Activated naive CD8-positive, alpha-beta T cell treated with anti-CD3 and anti-CD28 coated beads, Interleukin-2, amount 10 ng/mL, durations not matched to agents 7 days and 5 days (primary cell): ENCODE measurements at places on chromosomes 2 and 18. TPM values are rescaled to one million over a fixed set of nuclear protein-coding genes. Genes with fewer than 3 reads are reported as not detected.
A peak's percentile ranks its signal among the peaks of the same experiment; 100 is the strongest.

CLK1 gene
- total RNA-seq, result 204 TPM

- H3K4me1 ChIP-seq, result no peaks in the 10 kb centered on the region
- H3K27ac ChIP-seq, result no peak overlapping the region
- DNase-seq, result no peak
- H3K27me3 ChIP-seq, result peaks cover 8% of the 10 kb centered on the region
- no peak overlapping the region for H3K4me3 ChIP-seq
- no peaks in the 10 kb centered on the region for H3K36me3 ChIP-seq
These were observed 348.1 kb downstream of the TGIF1 start for GRCh38 chr18:3798032-3798431.

- no peak overlapping the region for H3K27ac ChIP-seq
- H3K4me1 ChIP-seq, result no peaks in the 10 kb centered on the region
These were observed 145.4 kb downstream of the MTX2 start for GRCh38 chr2:176414641-176415040.

- no peak overlapping the region for H3K27ac ChIP-seq
- peaks cover 10% of the 10 kb centered on the region for H3K27me3 ChIP-seq
- H3K36me3 ChIP-seq, result no peaks in the 10 kb centered on the region
- no peak overlapping the region for H3K4me3 ChIP-seq
- H3K4me1 ChIP-seq, result peaks cover 10% of the 10 kb centered on the region
- no peak for DNase-seq
These were observed 277.5 kb downstream of the AFF3 start for GRCh38 chr2:99864561-99865553.

GRCh38 chr2:98637401-98638147, 29.2 kb downstream of the UNC50 start:
- no peak for DNase-seq
- H3K27me3 ChIP-seq, result no peaks in the 10 kb centered on the region
- peaks cover 38% of the 10 kb centered on the region for H3K36me3 ChIP-seq
- H3K27ac ChIP-seq, result peak overlapping the region; percentile 89
- peak overlapping the region; percentile 80 for H3K4me3 ChIP-seq
- H3K4me1 ChIP-seq, result peaks cover 32% of the 10 kb centered on the region

DNA sequence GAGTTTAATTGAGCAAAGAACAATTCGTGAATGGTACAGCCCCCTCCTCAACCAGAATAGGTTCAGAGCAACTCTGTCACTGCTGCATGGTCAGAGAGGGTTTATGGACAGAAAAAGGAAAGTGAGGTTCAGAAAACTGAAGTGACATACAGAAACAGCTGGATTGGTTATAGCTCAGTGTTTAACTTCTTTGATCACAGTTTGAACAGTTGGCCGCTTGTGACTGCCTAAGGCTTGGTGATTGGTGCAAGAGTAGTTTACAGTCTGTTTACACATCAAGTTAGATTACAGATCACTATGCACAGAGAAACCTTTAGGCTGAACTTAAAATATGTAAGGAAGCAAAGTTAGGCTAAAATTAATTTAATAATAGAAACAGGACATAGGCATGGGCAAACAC, 459.2 kb downstream of the KCNJ3 start:
- H3K36me3 ChIP-seq, result no peaks in the 10 kb centered on the region
- DNase-seq, result no peak
- no peaks in the 10 kb centered on the region for H3K27me3 ChIP-seq
- H3K27ac ChIP-seq, result no peak overlapping the region

SP140L gene
- 115 TPM for total RNA-seq

DNA sequence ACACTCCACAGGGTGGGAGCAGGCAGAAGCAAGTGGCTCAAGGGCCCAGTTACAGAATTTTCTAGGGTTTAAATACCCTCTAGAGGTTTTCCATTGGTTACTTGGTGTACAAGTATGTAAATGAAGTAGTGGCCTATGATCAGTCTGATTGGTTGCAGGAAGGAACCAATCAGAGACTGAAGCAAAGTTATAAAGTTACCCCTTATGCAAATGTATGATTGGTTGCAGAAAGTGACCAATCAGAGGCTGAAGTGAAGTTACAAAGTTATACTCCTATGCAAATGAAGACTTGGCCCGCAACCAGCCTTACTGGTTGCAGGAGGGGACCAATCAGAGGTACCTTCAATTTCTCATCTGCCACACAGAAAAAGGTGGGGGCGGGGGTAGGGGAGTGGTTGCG, 154.6 kb downstream of the INO80D start:
- no peak overlapping the region for H3K27ac ChIP-seq
- H3K27me3 ChIP-seq, result peaks cover 24% of the 10 kb centered on the region
- H3K36me3 ChIP-seq, result no peaks in the 10 kb centered on the region
- no peak for DNase-seq
- no peak overlapping the region for H3K4me3 ChIP-seq
- H3K4me1 ChIP-seq, result no peaks in the 10 kb centered on the region

TFPI gene
- total RNA-seq, result not detected

DNA sequence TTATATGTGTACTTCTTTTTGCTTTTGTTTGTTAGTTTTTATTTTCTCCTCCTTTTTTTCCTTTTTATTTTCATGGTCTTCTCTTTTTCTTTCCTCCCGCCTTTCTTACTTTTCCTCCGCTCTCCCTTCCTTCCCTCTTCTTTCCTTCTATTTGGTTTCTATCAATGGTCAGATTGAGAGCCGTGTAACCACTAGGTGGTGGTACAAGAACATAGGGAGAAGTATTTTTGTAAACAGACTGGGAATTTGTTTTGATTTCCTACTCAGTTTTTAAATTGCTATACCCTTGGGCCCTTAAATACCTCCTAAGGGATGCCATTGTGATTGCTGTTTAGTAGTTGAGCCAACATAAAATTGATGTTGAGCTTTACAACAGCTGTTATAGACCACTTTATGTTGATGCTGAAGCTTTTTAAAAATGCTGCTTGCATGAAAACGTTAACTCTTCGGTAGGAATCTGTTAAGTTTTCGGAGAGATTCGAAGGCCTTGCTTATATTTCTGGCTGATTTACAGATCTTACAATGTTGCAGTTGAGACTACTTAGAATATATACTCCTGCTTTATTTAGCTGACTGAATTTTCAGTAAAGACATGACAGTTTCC, 124.2 kb downstream of the UBE2E3 start:
- H3K27ac ChIP-seq, result no peak overlapping the region
- DNase-seq, result no peak
- peaks cover 5% of the 10 kb centered on the region for H3K36me3 ChIP-seq

CDH19 gene
- not detected for total RNA-seq

GRCh38 chr2:101371636-101372035, 15.7 kb downstream of the CREG2 start:
- no peak for DNase-seq
- H3K36me3 ChIP-seq, result no peaks in the 10 kb centered on the region
- H3K4me3 ChIP-seq, result no peak overlapping the region
- H3K27me3 ChIP-seq, result peaks cover 3% of the 10 kb centered on the region

DNA sequence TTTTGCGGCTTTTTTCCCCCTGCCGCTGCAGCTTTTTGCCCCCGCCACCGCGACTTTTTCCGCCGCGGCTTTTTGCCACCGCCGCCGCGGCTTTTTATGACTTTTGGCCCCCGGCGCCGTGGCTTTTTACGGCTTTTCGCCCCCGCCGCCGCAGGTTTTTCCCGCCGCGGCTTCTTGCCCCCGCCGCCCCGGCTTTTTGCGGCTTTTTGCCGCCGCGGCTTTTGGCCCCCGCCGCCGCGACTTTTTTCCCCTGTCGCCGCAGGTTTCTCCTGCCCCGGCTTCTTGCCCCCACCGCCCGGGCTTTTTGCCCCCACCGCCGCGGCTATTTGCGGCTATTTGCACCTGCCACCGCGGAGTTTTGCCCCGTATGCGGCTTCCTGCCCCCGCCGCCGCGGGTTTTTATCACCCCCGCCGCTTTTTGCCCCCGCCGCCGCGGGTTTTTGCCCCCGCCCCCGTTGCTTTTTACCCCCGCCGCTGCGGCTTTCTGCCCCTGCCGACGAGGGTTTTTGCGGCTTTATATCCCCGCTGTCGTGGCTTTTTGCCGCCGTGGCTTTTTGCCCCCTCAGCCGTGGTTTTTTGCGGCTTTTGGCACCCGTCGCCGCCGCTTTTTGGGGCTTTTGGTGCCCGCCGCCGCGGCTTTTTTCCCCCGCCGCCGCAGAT, 2750.9 kb downstream of the RPIA start:
- H3K4me1 ChIP-seq, result no peaks in the 10 kb centered on the region
- H3K27ac ChIP-seq, result no peak overlapping the region
- H3K27me3 ChIP-seq, result peaks cover 13% of the 10 kb centered on the region
- DNase-seq, result peak; percentile 42
- no peak overlapping the region for H3K4me3 ChIP-seq
- peaks cover 2% of the 10 kb centered on the region for H3K36me3 ChIP-seq

GRCh38 chr2:28736034-28736433, 15.6 kb upstream of the PPP1CB start:
- H3K4me1 ChIP-seq, result peaks cover 5% of the 10 kb centered on the region
- H3K36me3 ChIP-seq, result peaks cover 9% of the 10 kb centered on the region
- no peak overlapping the region for H3K4me3 ChIP-seq
- peaks cover 2% of the 10 kb centered on the region for H3K27me3 ChIP-seq
- no peak overlapping the region for H3K27ac ChIP-seq
- no peak for DNase-seq

DNA sequence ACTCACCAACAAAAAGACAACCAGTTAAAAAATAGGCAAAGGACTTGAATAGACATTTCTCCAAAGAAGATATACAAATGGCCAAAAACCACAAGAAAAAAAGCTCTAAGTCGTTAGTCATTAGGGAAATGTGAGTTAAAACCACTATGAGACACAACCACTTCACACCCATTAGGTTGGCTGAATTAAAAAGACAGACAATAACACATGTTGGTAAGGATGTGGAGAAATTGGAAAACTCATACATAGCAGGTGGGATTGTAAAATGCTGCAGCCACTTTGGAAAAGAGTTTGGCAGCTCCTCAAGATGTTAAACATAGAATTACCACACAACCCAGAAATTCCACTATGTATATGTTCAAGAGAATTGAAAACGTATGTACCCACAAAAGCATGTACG, 117.6 kb upstream of the SPATS2L start:
- H3K4me3 ChIP-seq, result no peak overlapping the region
- no peak for DNase-seq
- H3K27ac ChIP-seq, result no peak overlapping the region
- H3K36me3 ChIP-seq, result no peaks in the 10 kb centered on the region

G6PC2 gene
- total RNA-seq, result not detected
